ENCODE measurements at places on chromosomes 3 and 15.

DNA sequence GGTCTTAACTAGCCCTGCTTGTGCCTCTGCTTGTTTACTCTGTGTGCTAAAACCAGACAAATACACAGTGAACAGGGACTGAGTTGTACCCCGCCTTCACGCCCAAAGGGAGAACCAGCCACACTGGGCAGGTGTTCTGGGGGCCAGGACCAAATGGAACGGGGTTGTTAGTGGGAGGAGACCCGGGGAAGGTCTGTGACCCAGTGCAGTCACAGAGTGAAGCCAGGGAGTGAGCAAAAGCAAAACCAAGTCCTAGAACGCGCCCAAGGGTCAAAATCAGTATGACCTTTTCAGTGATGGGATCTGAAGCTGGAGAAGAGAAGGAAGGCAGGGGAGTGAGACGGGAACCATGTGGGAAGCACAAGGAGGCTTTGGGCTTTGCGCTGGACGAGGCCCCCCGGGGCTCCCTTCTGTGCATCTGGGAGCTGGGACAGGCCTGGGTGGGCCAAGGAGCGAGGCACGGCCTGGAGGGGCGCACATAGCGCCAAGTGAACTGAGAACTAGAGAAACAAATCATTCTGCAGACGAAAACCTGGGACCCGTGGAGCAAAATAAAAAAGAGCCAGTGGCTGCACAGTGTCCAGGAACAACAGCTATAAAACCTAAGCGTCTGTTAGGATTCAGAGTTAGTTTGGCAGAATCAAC is 78.3 kb upstream of the ALDH1A3 start:
- no peaks in the 10 kb centered on the region for H3K36me3 ChIP-seq
- H3K27ac ChIP-seq, result no peak overlapping the region
- H3K4me1 ChIP-seq, result no peaks in the 10 kb centered on the region
- DNase-seq, result no peak

DNA sequence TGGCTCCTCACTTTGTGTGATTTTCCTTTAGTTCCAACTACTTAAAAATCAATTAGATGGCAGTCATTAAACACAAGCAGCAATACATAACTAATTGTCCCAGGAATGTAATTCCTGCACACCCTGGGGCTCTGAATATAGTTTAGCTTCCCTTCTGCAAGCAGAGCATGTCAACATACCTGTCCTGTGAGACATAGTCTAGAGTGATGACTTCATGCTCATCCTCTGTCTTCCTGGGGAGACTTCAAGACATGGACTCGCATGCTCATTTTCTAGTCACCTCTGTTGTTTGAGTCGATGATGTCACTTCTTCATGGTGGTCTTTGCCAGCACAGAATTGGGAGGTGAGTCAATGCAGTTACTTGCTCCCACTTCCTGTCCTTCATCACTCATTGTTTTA is 15.7 kb downstream of the C3orf52 start:
- H3K27ac ChIP-seq, result no peak overlapping the region
- DNase-seq, result no peak
- no peak overlapping the region for H3K4me3 ChIP-seq
- no peaks in the 10 kb centered on the region for H3K4me1 ChIP-seq

- H3K27me3 ChIP-seq, result no peaks in the 10 kb centered on the region
- DNase-seq, result peak; percentile 77
- H3K27ac ChIP-seq, result peak overlapping the region; percentile 13
- peak overlapping the region; percentile 40 for H3K4me3 ChIP-seq
Observed at GRCh38 chr3:172666873-172667694, 43.8 kb downstream of the NCEH1 start.

GRCh38 chr15:60255390-60255789 is 142.4 kb downstream of the ANXA2 start:
- H3K27me3 ChIP-seq, result no peaks in the 10 kb centered on the region
- no peak overlapping the region for H3K27ac ChIP-seq
- no peaks in the 10 kb centered on the region for H3K4me1 ChIP-seq
- no peak overlapping the region for H3K4me3 ChIP-seq
- no peak for DNase-seq

DNA sequence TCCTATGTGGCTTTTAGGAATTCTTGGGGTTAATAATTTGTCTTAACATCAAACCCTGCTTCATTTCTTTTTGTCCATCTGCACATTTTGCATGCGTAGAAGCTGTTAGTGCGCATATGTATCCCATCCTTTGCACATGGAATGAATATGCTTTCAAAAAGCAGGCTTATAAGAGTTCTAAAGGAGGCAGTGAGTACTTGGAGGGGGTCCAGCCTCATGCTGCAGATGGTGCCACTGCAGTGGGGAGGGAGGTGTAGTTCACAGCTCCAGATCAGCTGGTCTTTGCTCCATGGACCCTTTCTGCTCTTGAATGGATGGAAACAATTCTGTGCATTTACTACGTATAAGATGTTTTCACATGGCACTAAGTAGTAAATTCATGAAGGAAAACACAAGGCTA is 20.7 kb upstream of the SSR3 start:
- H3K27me3 ChIP-seq, result no peaks in the 10 kb centered on the region
- no peak overlapping the region for H3K27ac ChIP-seq
- no peak overlapping the region for H3K4me3 ChIP-seq
- no peak for DNase-seq

DNA sequence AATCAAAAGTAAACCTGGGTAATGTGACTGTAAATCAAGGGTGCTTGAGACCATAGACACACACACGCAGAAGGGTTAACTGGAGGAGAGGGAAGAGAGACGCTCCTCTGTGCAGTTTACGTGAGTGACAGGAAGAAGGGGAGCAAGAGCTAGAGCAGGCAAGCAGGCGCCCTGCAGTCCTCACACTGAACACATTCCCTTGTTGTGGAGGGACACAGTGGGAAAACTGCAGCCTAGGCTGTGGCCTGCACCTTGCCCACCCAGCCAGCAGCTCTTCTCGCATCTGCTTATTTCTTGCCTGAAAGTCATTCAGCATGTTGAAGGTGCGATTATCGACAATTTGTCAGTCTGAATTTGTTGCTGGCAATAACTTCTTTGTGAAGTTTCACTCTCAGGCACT is 24.2 kb downstream of the SOX2 start:
- peaks cover 3% of the 10 kb centered on the region for H3K27me3 ChIP-seq
- no peak overlapping the region for H3K4me3 ChIP-seq
- no peak for DNase-seq
- no peak overlapping the region for H3K27ac ChIP-seq

GRCh38 chr15:78390826-78391225 is 47.2 kb upstream of the IREB2 start:
- H3K36me3 ChIP-seq, result no peaks in the 10 kb centered on the region
- H3K27me3 ChIP-seq, result no peaks in the 10 kb centered on the region
- no peak for DNase-seq
- no peaks in the 10 kb centered on the region for H3K4me1 ChIP-seq

DNA sequence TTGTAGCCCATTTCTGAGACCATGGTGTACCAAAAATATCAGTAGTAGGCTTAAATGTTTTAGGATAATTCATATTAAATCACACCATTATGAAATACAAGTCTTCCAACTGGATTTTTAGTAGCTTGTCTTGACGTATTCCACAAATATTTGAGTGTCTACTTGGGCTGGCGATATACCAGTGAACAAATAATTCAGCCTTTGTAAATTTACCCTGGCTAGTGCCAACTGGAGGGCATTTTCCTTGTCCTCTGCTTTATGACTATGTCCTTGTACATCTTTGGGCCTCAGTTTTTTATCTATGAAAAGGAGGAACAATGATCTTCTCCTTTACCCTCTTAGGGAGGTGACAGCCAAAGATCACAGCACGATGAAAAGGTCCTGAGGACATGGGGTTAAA is 114.8 kb downstream of the FRMD4B start:
- DNase-seq, result no peak
- no peak overlapping the region for H3K27ac ChIP-seq
- H3K27me3 ChIP-seq, result no peaks in the 10 kb centered on the region

GRCh38 chr3:120102674-120103073 is 8.4 kb upstream of the GSK3B start:
- no peaks in the 10 kb centered on the region for H3K36me3 ChIP-seq
- H3K4me3 ChIP-seq, result no peak overlapping the region
- H3K27ac ChIP-seq, result no peak overlapping the region
- no peaks in the 10 kb centered on the region for H3K27me3 ChIP-seq
- H3K4me1 ChIP-seq, result no peaks in the 10 kb centered on the region
- no peak for DNase-seq

- no peaks in the 10 kb centered on the region for H3K36me3 ChIP-seq
- peak within 1 kb of the TSS; percentile 88 for H3K27ac ChIP-seq
- H3K27me3 ChIP-seq, result no peaks in the 10 kb centered on the region
- no peaks in the 10 kb centered on the region for H3K4me1 ChIP-seq
Observed at GRCh38 chr15:48177766-48178647, at the start of gene MYEF2. MYEF2 (minus strand) TSS chr15:48178295; CDS start chr15:48178237, 58 bp downstream.

GRCh38 chr3:112987710-112988334 is 3.0 kb upstream of the GTPBP8 start:
- no peaks in the 10 kb centered on the region for H3K36me3 ChIP-seq
- H3K27me3 ChIP-seq, result no peaks in the 10 kb centered on the region
- no peak overlapping the region for H3K27ac ChIP-seq
- no peak for DNase-seq

DNA sequence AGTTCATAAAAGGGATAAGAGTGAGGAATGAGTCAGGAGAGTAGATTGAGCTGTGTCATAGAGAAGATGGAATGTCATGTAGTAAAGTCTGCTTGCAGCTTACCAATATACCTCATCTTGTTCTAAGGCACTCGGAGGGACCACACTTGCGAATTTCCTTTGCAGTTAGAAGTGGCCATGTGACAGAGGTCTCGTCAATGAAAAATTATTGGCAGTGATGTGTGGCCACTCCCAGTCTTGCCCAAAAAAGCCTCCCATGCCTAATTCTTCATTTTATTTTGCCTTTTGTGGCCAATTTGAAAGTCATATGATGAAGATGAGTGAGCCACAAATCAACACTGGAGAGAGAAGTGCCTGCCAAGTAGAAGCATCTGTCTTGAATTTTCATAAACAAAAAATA is 465.6 kb upstream of the ZNF385D start:
- no peaks in the 10 kb centered on the region for H3K36me3 ChIP-seq
- H3K27ac ChIP-seq, result no peak overlapping the region
- no peaks in the 10 kb centered on the region for H3K4me1 ChIP-seq
- no peak overlapping the region for H3K4me3 ChIP-seq
- H3K27me3 ChIP-seq, result no peaks in the 10 kb centered on the region

DNA sequence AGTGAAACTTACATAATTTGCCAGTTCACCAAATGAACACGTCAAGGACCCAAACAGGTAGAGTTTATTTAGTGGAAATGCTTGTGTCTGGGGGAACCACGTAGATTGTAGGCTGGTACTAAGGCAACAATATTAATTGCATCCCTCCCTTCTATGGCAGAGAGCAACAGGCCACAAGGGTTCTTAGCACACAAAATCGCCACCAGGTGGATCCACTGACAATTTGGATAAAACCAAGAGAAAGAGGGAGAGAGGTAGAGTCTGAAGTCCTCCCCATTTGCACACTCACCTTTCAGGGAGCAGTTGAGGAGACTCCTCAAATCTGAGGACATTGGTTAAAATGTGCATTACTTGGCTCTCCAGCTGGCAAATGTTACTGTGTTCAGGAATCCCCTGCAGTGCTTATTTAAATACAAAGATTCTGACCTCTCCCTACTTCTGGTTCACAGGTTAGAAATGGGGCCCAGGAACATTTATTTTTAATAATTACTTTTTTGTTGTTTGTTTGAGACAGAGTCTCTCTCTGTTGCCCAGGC is 181.0 kb upstream of the FEZF2 start:
- no peaks in the 10 kb centered on the region for H3K4me1 ChIP-seq
- no peak overlapping the region for H3K4me3 ChIP-seq
- no peaks in the 10 kb centered on the region for H3K27me3 ChIP-seq

GRCh38 chr15:40550341-40551037 is 14.4 kb downstream of the CCDC32 start:
- DNase-seq, result no peak
- H3K4me3 ChIP-seq, result no peak overlapping the region
- no peaks in the 10 kb centered on the region for H3K27me3 ChIP-seq

GRCh38 chr3:151197981-151198767 is 4.8 kb downstream of the GPR171 start:
- no peak overlapping the region for H3K4me3 ChIP-seq
- H3K4me1 ChIP-seq, result no peaks in the 10 kb centered on the region
- H3K27me3 ChIP-seq, result no peaks in the 10 kb centered on the region
- no peak for DNase-seq
- no peaks in the 10 kb centered on the region for H3K36me3 ChIP-seq

DNA sequence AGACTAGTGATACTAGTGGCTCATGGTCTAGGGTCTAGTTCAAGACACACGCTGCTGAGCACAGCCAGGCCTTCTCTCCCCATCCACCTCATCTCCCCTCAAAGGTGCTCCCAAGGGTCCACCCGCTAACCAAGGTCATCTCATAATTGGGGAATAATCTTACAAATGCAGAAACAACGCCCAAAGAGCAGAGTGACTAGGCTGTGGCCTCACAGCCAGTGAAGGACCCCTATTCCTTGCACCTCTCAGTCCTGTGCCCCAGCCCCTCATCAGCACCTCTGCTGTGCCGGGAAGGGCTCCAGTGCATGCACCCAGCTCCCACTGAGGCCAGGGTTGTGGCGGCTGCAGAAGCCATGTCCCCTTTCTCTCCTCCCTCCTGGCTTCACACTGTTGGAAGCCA is 286.9 kb downstream of the UACA start:
- no peak for DNase-seq
- H3K4me3 ChIP-seq, result no peak overlapping the region
- H3K27me3 ChIP-seq, result no peaks in the 10 kb centered on the region
- H3K36me3 ChIP-seq, result no peaks in the 10 kb centered on the region
- peaks cover 5% of the 10 kb centered on the region for H3K4me1 ChIP-seq

- no peak for DNase-seq
- no peaks in the 10 kb centered on the region for H3K27me3 ChIP-seq
- no peaks in the 10 kb centered on the region for H3K36me3 ChIP-seq
- H3K4me3 ChIP-seq, result no peak overlapping the region
- H3K27ac ChIP-seq, result no peak overlapping the region
- H3K4me1 ChIP-seq, result no peaks in the 10 kb centered on the region
Observed at GRCh38 chr15:83971992-83972391, 263.6 kb upstream of the GOLGA6L4 start.

DNA sequence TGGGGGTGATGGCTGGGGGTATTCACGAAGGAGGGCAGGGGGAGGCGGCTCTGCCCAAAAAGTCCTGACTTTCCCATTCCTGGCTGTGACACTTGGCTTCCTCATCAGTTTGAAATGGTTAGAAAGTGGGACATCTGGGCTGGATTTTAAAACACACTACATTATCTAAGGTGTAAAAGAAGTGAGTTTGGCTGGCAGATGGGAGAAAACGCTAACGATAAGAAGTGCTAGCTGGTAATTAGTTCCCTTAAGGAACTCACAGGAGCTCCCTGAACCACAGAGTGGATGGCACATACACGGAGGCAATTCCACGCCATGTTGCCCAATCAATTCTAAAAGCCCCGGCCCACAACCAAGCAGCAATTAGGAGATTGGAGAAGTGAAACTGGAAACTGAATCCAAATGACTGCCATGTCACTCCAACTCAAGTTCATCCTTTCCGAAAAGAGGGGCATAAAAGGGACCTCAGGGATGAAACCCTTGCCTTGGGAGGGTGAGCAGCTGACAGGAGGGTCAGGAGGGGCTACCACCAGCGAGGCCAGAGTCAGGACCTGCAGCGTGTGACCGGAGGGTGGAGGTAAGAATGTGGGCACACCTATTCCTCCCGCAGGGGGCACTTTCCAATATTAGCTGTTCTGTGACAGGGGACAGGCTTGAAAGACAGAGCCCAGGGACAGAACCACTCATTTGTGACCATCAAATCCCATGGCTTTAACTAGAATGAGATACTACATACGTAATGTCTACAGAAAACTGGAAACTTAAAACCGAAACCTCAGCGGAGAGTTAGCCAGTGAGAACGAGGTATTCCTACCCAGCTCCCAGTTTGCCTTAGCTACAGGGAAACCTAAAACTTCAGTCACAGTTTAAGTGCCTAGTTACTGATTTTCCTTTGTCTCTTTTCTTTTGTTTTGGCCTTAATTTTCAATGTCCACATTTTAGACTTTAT is 95.3 kb upstream of the OXTR start:
- H3K4me3 ChIP-seq, result no peak overlapping the region
- no peak overlapping the region for H3K27ac ChIP-seq
- no peaks in the 10 kb centered on the region for H3K4me1 ChIP-seq
- H3K27me3 ChIP-seq, result no peaks in the 10 kb centered on the region
